Caudate nucleus (tissue), 63 donors: ENCODE measurements at places on chromosomes 11 and 22.

DNA sequence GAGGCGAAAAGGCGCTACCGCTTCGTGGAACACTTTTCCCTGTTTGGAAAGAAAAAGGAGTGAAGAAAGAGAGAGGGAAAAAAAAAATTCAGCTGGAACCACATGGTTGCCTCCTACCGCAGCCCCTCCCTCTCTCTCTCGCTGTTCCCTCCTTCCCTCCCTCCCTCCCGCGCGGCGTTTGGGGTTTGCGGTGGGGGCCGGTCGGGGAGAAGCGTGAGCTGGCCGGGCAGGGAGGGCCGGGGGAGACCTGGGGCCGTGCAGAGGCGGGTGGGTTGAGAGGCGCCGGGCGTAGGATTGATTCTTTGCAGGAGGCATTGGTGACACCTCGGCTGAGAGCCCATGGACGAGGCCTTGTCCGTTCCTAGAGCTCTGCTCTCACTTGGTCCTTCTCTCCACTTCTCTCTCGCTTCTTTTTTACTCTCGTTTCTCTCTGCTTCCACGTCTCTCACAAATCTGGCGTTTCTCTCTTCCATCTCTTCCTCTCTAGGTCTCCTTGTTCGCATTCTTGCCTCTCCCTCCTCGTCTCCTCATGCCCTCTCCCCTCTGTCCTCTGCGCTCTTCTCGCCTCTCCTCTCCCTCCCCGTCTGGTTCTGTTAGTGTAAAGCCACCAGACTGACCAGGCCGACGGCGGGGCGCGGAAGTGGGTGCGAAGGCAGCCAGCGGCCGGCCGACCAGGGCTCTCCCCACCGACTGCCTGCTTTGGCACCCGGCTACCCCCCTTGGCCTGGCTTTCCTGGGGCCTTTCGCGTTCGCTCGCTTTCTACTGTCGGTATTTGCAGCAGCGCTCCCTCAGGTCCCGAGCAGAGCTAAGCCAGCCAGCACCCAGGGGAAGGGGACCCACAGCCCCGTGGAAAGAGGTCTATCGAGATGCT lies at the start of gene CLMP:
CLMP (minus strand) TSS at position 61 of the 872 bp plus-strand sequence. CDS start 308 bp downstream, outside the sequence.
- no peak for DNase-seq

DNA sequence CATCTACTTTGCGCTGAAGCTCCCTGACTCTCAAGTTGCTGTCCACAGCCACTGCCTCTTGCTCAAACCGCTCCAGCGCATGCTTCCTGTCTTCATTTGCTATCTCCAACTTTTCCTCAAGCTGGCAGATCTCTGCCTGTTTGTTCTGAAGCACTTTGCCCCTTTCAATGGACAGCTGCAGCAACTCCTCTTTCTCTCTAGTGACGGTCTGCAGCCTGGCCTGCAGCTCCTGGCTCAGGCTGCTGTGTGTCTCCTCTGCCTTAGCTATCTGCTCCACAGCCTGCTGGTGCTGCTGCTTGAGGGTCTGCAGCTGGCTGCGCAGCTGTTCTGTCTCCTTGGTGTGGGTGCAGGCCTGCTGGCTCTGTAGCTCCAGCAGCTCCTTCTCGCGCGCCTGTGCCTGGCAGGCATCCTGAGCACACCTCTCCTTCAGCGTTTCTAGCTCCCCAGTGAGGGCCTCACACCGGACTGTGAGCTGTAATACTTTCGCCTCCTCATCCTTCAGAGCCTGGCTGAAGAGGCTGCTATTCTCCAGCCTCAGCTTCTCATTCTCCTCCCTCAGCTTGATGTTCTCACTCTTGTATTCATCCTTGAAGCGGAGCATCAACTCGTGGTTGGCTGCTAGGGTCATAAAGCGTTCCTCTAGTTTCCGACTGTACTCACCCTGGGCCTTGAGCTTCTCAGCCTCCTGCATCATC lies 723 bp downstream of the CCDC89 start:
- no peak for DNase-seq

DNA sequence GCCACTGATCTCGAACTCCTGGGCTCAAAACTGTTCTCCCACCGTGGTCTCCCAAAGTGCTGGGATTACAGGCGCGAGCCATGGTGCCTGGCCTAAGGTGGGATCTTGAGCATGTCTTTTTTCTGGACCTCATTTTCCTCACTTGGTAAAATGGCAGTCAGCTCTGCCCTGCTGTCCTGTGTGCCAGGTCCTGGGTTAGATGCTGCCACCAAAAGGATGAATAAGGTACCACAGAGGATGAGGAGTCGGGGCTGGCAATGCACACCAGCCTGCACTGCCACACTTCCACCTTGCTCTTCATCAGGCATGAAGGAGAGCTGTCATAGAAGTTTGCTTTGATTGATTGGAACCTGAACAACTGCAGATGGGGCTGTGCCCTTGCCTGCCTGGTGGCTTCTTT lies 32.3 kb downstream of the ACO2 start:
- DNase-seq = no peak

GRCh38 chr11:69129647-69130046 lies 26.1 kb upstream of the SMIM38 start:
- no peak for DNase-seq

DNA sequence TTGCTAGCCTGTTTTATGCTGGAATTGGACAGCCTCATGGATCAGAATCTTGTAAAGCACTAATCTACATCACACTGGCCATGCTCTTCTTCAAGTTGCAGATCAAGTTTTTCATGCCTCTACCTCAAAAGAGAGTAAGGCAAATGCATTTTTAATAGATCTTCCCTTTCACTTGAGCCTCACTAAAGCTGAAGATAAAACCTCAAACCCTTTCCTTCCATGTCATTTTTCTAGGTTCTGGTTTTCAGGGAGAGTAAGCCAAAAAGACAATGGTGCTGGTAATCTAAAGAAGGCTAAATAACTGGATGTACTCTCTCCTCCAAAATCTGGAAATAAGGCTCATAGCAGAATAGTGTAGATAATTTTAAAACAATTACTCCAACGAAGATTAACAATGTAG lies 28.3 kb downstream of the POU2AF1 start:
- no peak for DNase-seq

- no peak for DNase-seq
Measured at GRCh38 chr11:61120099-61120705, 17.9 kb downstream of the CD5 start.

DNA sequence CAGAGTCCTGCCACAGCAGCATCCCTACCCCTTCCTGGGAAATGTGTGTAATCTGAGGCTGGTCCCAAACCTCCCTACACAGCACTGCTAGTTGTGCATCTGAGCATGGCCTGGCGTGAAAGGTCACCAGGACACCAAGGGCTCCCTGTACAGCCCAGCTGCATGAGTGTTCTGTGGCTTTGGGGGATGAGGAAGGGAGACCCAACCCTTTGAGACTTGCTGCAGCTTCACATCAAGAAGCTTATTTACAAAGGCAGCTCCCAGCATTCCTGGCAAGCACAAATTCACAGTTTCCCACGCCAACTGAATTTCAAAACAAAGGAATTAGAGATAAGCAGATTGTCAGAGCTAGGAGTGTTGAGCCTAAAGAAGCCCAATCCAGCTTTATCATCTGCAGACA lies 32.2 kb downstream of the CSNK2A3 start:
- no peak for DNase-seq

GRCh38 chr11:2943711-2944118 lies 14.5 kb upstream of the PHLDA2 start:
- peak; percentile 67 for DNase-seq

DNA sequence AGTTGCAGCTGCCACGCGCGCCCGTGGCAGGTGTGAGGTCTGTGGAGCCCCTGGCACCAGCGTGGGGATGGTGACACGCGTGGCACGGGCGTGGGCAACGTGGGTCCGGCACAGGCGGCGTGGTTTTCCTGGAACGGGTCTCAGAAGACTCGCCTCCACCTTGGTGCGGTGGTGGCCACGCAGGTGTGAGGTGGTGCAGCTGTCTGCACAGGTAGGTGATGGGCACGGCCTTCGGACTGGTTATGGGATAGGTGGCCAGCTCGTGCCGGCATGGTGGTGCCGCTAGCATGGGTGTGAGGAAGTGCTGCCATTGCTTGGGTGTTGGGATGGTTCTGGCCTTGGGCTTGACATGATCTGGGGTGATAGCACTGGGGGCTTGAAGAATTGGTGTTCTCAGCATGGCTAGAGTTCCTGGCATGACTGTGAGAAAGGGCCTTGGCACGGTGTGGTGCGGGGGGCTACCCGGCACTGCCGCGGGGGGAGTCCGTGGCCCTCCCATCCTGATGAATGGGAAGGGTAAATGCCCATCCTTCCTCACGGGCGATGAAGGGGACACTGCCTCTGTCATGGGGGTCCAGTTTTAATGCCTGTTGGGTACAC lies 531 bp downstream of the DAGLA start:
- DNase-seq = no peak

DNA sequence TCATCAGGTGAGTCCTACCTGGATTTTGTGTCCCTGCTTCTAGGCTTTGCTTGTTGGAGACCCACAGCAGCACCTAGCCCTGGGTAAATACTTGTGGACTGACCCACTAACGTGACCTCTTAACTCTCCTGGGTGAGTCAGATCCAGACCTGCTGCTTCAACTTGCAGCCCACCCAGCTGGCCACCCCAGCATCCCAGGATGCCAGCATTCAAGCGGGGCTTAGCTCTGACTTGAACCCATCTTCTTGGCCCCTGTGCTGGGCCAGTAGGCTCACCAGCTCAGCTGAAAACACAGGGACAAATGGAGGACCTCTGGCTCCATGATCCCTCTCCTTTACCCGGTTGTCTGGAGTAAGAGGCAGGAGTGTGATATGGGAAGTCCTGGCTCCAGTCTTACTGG lies 33.5 kb downstream of the PARVG start:
- no peak for DNase-seq

GRCh38 chr11:67400942-67401494 lies 640 bp downstream of the PPP1CA start:
- no peak for DNase-seq

- no peak for DNase-seq
Measured at GRCh38 chr11:30521297-30522071, 64.7 kb downstream of the MPPED2 start.

DNA sequence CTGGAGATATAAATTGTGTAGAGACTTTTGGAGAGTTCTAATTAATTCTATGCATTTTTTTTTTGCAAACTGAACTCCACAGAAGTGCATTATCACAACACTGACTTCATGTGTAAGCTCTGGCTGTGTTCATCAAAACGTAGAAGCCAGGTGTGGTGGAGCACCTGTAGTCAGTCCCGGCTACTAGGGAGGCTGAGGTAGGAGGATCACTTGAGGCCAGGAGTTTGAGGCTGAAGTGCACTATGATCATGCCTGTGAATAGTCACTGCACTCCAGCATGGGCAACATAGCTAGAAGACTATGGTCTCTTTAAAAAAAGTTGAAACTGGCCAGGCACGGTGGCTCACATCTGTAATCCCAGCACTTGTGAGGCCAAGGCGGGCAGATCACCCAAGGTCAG lies 20.6 kb downstream of the TCF20 start:
- DNase-seq = no peak

- no peak for DNase-seq
Measured at GRCh38 chr11:107648242-107648641, 57.3 kb downstream of the ELMOD1 start.

DNA sequence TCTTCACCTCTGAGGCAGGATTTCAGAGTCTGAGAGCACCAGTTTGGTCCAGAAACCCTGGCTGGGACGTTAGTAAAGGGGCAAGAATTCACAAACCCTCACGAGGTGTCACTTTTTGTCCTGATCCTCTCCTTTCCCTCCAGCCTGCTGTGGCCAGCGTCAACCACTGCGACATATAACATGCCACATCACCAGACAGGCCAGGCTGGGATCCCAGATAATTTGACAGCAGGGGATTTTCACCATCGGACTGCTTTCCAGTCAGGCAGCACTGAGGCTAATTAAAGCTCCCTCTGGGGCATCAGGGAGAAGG lies 36.8 kb upstream of the RBFOX2 start:
- no peak for DNase-seq

GRCh38 chr11:120056301-120057027 lies 81.4 kb downstream of the TRIM29 start:
- no peak for DNase-seq

DNA sequence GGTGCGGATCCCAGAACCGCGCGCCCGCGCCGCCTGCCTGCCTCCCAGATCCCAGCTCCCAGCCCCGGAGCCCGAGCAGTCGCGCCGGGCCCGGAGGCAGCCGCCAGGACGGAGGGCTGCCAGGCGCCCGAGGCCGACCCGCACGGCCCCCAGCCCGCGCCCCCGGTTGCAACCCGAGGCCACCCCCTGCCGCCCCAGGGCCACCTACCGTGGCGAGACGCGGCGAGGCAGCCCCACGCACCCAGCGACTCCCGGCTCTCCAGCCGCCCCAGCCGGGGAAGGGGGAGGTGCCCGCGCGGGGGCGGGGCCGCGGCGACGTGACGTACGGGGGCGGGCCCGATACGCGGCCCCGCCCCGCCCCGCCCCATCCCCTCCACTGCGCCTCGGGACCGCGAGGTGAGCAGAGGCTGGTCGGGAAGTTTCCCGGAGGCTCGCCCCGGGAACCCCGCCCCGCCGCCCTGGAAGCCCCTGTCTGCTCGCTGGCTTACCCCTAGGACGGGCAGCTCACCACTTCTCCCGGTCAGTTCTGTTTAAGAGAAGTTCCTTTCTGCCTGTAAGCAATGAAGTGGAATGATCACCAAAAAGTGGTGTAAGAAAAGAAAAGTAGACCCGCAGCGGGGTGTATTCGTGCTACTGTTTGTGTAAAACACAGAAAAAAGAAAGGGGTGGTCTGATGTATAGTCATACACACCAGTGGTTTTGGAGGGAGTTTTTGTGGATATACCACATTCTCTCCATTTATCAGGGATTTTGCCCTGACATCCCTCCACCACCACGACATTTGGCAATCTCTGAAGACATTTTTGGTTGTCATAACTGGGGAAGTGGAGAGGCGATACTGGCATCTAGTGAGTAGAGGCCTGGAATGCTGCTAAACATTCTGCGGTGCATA lies at the start of gene TPST2:
TPST2 (minus strand) TSS at position 288 of the 892 bp plus-strand sequence. CDS start 48,502 bp downstream, outside the sequence.
- DNase-seq = peak; percentile 74

DNA sequence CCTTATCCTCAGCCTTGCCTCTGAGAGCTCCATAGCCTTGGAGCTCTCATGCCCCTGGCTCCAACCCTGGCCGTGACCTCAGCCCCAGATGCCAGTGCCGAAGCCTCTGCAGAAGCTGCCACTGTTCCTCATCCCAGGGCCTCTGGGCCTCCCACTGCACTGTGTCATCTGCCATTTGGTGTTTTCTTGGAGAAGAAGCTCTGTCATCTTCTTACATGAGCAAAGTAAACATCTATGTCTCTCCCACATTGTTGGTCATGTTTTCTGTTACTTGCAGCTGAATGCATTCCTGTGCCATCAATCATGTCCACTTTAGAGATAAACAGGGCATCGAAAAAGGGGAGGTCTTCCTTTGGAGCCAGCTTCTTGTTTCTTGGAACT lies 45.0 kb upstream of the FTH1 start:
- no peak for DNase-seq
